ENCODE measurements at places on chromosomes 3 and 15.

GRCh38 chr3:74546426-74546825 lies 68.0 kb downstream of the CNTN3 start:
- DNase-seq: no peak

DNA sequence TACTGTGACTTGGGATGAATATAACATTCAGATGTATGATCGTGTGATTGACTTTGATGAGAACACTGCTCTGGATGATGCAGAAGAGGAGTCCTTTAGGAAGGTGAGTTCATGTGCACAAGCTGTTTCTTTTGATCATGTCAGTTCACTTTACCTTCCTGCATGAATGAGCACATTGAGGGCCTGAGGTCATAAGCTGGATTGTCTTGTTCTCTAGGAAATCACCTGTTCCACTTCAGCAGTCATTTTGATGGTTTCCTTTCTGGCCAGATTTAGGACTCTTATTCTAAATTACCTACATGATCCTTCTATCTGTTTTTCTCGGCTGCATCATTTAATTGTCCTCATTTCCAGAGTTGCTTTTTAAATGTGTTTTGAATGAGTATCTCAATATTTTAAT lies 4.1 kb downstream of the RCN2 start:
- DNase-seq: no peak

DNA sequence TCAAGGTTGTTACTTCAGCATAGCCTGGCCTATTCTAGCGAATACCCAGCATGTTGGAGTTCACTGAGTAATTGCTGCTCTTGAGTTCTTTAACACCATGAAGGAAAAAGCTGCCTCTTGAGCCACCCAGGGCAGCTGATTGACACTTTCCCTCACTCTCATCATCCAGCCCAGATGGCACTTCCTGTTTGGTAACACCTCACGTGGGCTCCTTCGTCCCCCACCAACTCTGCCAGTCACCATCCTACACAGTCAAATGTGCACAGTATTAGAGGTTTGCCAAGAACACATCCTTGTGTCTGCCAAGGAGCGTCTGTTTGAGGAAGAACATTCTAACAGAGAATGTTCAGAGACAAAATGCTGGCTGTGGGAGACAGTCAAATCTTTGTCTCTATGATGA lies 266.3 kb downstream of the RPLP1 start:
- peak; percentile 48 for DNase-seq

DNA sequence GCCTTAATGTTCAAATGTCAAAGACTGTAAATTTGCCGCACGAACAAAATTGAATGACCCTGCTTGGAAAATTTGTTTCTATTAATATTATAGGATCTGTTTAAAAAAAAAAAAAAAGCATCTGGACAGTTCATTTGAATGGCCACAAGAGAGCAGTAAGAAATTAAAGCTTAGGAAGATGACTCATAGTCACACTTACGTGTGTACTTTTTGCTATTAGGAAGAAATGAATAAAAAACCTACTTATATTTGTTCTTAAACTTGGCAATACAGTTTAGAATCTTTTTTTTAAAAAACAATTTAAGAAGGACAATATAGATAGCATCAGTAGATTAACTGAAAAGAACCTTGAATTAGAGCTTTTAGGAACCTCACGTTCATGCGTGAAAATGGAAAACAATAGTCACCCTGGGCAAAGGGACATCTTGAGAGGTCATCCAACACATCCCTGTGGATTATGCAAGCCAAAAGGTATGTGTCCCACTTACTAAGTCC lies 621.8 kb downstream of the MECOM start:
- no peak for DNase-seq

DNA sequence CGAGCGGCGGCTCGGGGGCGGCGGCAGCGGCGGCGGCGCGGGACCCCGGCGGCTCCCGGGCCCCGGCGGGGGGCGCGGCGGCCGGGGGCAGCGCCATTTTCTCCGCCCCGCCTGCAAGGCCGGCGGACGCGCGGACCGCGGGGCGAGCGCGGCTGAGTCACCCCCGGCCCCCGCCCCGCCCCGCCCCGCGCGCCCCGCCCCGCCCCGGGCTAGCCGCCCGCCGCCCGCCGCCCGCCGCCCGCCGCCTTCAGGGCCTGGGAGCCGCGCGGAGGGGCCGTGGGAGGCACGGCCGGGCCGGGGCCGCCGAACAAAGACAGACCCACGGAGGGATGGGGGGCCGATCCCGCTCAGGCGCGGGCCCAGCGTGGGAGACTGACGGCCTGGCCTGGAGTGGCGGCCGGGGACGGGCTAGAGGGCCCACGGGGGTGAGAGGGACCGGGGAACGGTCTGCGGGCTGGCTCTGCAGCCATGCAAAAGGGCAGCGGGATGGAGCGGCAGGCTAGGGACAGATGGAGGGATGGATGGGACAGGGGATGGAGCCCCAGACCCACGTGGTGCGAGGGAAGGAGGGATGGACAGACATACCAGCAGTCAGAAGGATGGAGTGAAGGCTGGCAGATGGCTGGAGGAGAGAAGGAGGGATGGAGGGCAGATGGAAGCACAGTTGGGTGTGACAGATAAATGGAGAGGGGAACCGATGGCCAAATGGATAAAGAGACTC lies at the start of gene EIF4E3:
Gene EIF4E3, minus strand, starts transcription at position 132 of the 721 bp plus-strand sequence. Its CDS starts 35 bp downstream, at position 97.
- peak; percentile 56 for DNase-seq

DNA sequence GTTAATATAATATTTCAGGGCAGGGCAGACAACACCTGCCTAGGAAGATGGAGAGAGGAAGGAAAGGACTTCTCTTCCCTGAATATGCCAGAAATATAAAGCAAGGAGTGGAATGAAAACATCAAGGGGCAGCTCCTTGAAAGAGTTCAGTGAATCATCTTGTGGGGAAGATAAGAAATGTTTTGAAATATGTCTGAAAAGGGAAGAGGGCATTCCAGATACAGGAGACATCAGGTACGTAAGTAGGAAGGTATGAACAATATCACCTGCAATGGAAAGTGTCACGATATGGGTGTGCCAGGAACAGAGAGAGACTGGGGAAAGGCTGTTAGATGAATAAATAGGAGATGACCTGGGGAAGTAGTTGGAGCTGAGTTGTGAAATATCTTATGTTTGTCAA lies 75.8 kb upstream of the WDR72 start:
- DNase-seq: no peak

GRCh38 chr3:124934577-124934976 lies at the start of gene MUC13:
Gene MUC13, minus strand, starts transcription at chr3:124934751. Its CDS starts 39 bp downstream, at chr3:124934712.
- DNase-seq: no peak

- DNase-seq: no peak
Measured at GRCh38 chr3:126292318-126293070, 64.7 kb downstream of the KLF15 start.

DNA sequence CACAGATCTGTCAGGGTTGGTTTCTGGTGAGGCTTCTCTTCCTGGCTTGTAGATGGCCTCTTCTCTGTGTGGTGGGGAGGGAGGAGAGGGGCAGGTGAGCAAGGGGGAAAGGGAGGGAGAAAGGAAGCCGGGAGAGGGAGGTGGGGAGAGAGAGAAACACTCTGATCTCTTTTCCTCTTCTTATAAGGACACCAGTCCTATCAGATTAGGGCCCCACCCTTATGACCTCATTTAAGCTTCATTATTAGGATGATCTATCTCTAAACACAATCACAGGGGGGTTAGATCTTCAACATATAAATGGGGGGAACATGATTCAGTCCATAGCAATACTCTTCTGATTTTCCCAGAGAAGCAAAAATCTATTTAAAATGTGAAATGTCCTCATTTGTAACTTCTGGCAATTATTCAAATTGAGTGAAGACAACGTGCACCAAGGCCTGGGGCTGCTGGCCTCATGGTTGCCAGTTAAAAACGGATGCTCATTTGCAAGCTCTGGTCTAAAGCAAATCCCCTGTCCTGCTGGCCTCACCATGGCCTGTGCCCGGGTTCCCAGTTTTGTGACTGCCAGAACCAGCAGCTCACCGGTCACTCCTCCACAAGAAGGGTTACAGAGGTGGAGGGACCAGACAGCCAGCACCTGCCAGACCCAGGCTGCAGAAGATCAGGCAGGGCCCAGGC lies 8.3 kb downstream of the POMGNT2 start:
- DNase-seq: no peak

Data from stimulated activated CD8-positive, alpha-beta memory T cell treated with anti-CD3 and anti-CD28 coated beads, Interleukin-4, amount 100 ng/mL, for 48 hours (primary cell).